ENCODE measurements at places on chromosomes 1 and 21.

GRCh38 chr1:74436078-74436477 is 76.3 kb downstream of the LRRC53 start:
- DNase-seq = no peak

GRCh38 chr1:211683396-211684297 is 8.2 kb upstream of the NEK2 start:
- no peak for DNase-seq

GRCh38 chr1:192811006-192811405 is 2.2 kb downstream of the RGS2 start:
- DNase-seq = no peak

DNA sequence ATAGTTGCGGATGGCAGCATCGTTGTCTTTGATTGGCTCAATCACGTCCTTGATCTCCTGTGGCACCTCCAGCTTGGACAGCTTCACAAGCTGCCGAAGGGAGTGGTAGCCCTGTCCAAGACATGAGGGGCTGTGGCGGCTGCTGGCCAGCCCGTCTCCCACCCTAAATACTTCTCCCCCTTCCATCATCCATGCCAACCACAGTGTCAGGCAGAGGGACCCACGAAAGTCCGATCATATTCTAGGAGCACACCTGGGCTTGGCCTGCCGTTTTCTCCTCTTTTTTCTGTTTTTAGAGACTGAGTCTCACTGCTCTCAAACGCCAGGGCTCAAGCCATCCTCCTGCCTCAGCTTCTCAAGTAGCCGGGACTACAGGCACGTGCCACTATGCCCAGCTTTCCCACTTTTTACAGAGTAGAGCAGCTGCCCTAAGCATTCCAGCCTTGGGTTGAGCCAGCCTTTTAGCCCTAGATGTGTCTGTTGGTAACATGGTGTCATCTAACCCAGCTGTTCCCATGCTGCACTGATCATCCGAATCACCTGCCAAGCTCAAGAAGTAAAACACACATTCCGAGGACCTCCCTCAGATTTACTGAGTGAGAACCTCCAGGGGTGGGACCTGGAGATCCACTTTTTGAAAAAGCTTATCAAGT is 10.4 kb downstream of the MTHFR start:
- DNase-seq = no peak

DNA sequence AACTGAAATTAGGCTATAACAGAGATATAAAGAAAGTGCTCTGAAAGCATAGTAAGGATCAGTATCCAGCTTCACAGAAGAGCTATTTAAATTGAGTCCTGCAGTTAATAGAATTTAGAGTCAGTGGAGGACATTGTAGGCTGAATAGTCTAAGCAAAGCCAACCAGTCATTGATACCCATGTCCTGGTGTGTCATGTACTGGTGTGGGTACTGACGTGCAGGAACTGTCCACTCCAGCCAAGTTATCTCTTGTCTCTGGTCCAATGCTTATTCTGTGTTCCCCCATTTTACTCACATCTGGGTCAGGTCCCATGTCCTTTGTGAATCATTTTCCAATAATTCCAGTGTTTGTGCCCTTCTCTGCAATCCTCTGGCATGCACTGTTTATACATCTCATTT is 90.0 kb downstream of the MACF1 start:
- no peak for DNase-seq

Measured in cortex of kidney (tissue), 1 donor.